ENCODE measurements at places on chromosomes 7 and 10. TPM values are rescaled to one million over a fixed set of nuclear protein-coding genes. Genes with fewer than 3 reads are reported as not detected.

Gene RINT1
- 38.0 TPM for total RNA-seq

Gene AGR2
- not detected for total RNA-seq

Gene CYP2C8
- 0.30 TPM for total RNA-seq

Gene CPA1
- total RNA-seq, result not detected

Gene ANKRD7
- total RNA-seq, result not detected

DNA sequence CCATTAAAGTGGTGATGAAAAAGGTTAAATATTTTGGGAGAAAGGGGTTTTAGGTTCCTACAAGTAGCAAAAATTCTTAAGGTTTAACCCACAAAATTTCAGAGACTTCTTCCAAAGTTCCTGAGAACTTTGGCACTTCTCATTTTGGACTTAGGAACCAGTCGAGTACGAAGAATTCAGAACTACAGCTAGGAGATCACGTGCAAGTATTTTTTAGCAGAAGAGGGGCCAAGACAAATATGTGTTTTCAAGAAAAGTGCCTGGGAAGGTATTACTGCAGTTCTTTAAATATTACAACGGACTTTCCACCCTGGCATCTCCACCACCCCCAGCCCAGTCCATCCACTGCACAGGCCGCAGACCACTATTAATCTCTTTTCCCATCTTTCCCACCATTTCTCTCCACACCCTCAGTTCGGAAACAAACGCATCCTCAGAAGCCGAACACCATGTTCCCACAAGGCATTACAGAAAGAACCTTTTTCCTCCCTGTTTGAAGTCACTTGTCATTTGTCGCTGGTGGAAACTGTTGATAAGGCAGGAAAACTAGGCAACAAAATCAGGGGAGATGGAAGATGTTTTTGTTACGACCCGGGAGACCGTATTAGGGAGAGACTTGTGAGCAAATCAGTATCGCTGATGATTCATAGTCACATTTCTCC lies 7.1 kb downstream of the INHBA start:
- no peak overlapping the region for H3K27ac ChIP-seq
- no peak overlapping the region for H3K4me3 ChIP-seq
- DNase-seq, result no peak
- peaks cover 16% of the 10 kb centered on the region for H3K27me3 ChIP-seq
- H3K4me1 ChIP-seq, result no peaks in the 10 kb centered on the region

DNA sequence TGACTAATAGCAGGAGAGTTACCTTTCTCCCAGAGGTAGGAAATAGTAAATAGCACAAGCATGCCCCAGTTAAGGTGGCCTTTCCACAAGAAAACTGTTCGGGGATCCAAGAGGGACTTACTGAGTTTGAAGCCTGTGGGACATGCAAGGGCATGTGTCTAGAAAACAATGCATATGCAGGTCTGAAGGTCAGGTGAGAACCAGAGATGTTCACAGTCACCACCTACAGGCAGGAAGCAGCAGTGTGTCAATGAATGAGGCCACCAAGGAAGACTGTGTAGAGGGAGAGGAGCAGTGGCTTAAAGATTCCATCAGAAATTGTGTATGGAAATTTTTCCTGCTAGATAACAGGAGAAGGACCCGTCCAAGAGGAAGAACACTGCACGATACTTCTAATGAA lies 66.0 kb downstream of the CALD1 start:
- DNase-seq, result no peak
- no peaks in the 10 kb centered on the region for H3K36me3 ChIP-seq
- no peak overlapping the region for H3K4me3 ChIP-seq
- no peak overlapping the region for H3K27ac ChIP-seq
- H3K27me3 ChIP-seq, result no peaks in the 10 kb centered on the region
- no peaks in the 10 kb centered on the region for H3K4me1 ChIP-seq

GRCh38 chr10:88205842-88206446 lies 342.5 kb downstream of the PTEN start:
- no peaks in the 10 kb centered on the region for H3K27me3 ChIP-seq
- H3K4me1 ChIP-seq, result no peaks in the 10 kb centered on the region
- no peak overlapping the region for H3K27ac ChIP-seq
- H3K36me3 ChIP-seq, result no peaks in the 10 kb centered on the region

DNA sequence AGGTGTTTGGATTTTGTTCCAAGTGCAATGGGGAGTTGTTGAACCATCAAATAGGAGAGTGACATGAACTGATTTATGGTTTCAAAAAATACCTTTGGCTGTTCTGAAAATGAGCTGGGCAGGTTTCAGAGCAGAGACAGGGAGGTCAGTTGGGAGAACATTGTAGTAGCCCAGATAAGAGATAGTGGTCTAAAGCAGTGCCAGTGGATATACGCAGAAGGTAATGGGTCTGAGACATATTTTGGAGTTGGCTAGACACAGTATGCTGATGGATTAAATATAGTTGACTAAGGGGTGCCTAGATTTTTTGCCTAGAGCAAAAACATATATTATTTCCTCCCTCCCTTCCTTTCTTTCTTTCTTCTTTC lies 21.3 kb upstream of the CDK14 start:
- H3K27me3 ChIP-seq, result no peaks in the 10 kb centered on the region
- H3K4me1 ChIP-seq, result no peaks in the 10 kb centered on the region
- no peak overlapping the region for H3K27ac ChIP-seq
- no peaks in the 10 kb centered on the region for H3K36me3 ChIP-seq

DNA sequence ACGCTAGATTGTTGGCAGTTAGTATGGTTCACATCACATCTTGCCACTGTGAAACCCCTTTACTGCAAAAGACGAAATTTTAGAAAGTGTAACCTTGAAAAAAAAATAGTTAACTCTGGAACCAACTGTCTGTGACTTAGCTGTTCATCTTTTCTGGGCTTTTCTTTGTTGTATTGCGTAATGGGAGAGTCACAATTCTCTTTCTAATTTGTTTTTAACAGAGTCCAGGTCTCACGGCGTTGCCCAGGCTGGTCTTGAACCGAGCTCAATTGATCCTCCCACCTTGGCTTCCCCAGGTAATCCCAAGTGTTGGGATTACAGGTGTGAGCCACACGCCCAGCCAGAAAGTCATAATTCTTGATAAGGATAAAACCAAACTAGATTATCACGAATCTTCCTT lies 14.5 kb downstream of the UBE3C start:
- peaks cover 14% of the 10 kb centered on the region for H3K36me3 ChIP-seq
- no peak overlapping the region for H3K27ac ChIP-seq
- no peak overlapping the region for H3K4me3 ChIP-seq
- H3K4me1 ChIP-seq, result peaks cover 37% of the 10 kb centered on the region
- DNase-seq, result no peak

DNA sequence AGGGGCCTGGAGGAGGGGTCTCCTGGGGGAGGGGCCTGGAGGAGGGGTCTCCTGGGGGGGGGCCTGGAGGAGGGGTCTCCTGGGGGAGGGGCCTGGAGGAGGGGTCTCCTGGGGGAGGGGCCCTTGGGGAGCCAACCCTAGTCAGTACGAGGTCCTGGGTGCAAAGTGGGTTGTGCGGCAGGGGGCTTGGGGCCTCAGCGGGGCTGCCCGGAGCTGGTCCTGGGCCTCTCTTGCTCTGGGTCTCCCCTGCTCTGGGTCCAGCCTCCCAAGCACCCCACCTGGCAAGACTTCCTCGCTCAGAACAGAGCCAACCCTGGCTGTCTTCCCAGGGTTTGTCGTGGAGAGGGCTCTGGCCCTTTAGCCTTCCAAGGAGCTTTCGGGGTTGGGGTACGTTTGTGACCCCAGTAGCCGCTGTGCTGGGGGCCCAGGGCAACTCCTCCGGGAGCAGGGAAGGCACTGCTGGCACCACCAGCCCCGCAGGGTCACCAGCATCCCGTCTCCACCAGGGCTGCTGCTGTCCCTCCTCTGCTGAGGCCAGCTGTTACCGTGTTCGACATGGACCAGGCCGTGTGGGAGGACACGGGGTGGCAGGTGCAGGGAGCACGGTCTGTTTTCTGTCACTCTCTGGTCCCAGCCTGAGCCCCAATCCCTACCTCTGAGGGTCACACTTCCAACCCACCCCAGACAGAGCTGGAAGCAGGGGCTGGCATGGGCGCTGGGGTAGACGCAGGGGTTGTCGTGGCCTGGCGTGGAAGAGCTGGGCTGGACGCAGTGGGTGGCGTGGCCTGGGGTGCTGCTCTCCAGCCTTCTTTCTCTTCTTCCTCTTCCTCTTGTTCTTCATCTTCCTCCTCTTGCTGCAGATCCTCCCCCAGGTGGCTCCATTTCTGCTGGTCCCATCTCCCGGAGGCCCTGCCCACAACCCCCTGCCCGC lies 22.8 kb downstream of the PWWP2B start:
- H3K36me3 ChIP-seq, result peaks cover 3% of the 10 kb centered on the region
- no peak for DNase-seq
- no peak overlapping the region for H3K27ac ChIP-seq
- peaks cover 49% of the 10 kb centered on the region for H3K4me1 ChIP-seq
- no peak overlapping the region for H3K4me3 ChIP-seq

- H3K4me3 ChIP-seq, result no peak overlapping the region
- H3K4me1 ChIP-seq, result no peaks in the 10 kb centered on the region
- H3K36me3 ChIP-seq, result no peaks in the 10 kb centered on the region
- H3K27ac ChIP-seq, result no peak overlapping the region
- no peak for DNase-seq
These were observed 126.2 kb upstream of the NRP1 start for GRCh38 chr10:33460505-33461294.

DNA sequence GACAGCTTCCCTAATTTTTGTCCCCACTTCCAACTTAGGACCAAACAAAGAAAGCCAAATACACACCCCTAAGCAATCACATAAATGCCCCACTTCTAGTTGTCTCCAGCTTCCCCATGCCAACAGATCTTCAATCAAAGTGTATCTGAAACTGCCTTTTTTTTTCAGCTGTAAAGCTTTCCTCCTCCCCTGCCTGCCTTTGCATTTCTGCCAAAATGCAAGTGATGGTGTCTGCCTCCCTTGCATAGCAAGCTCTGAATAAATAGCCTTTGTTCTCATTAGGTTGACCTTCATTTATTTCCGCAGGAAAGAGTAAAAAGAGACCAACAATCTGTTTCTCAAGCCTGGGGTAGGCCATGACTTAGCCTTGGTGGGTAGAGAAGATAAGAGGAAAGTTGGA lies 459.4 kb downstream of the GPAM start:
- no peaks in the 10 kb centered on the region for H3K4me1 ChIP-seq
- H3K36me3 ChIP-seq, result no peaks in the 10 kb centered on the region
- no peak overlapping the region for H3K27ac ChIP-seq
- no peak for DNase-seq

- no peak for DNase-seq
- H3K4me1 ChIP-seq, result peaks cover 10% of the 10 kb centered on the region
- H3K27ac ChIP-seq, result no peak overlapping the region
- H3K4me3 ChIP-seq, result no peak overlapping the region
These were observed 47.1 kb downstream of the KLF6 start for GRCh38 chr10:3737864-3738263.

- H3K27ac ChIP-seq, result no peak overlapping the region
- H3K4me3 ChIP-seq, result no peak overlapping the region
- H3K27me3 ChIP-seq, result no peaks in the 10 kb centered on the region
- no peaks in the 10 kb centered on the region for H3K36me3 ChIP-seq
- DNase-seq, result no peak
These were observed 150.0 kb upstream of the IGFBP3 start for GRCh38 chr7:46071076-46071475.

DNA sequence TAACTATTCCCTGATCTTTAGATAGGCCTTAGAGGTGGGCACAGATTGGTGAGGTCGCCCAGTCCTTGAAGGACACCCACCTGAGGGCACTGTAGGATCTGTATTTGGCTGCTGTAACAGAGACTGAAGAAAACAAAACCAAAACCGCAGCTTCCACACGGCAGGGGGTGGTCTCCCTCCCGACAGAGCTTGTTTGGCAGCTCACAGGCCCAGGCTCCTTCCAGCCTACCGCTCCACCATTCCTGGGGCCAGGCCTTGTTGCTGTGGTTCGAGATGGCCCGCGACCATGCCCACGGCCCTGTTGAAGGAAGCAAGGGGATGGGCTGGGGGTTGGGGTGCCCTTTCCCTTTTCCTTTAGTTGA lies 30.4 kb downstream of the ZNF783 start:
- H3K4me3 ChIP-seq, result no peak overlapping the region
- peaks cover 25% of the 10 kb centered on the region for H3K36me3 ChIP-seq
- H3K4me1 ChIP-seq, result peaks cover 8% of the 10 kb centered on the region
